ENCODE measurements at places on chromosomes 5 and 9.

- DNase-seq: no peak
Observed at GRCh38 chr5:43609752-43610151, 6.8 kb downstream of the NNT start.

GRCh38 chr9:113573046-113573958, 109.8 kb downstream of the RGS3 start:
- DNase-seq: no peak

- no peak for DNase-seq
Observed at GRCh38 chr5:42950116-42950455, 90.0 kb downstream of the ANXA2R start.

DNA sequence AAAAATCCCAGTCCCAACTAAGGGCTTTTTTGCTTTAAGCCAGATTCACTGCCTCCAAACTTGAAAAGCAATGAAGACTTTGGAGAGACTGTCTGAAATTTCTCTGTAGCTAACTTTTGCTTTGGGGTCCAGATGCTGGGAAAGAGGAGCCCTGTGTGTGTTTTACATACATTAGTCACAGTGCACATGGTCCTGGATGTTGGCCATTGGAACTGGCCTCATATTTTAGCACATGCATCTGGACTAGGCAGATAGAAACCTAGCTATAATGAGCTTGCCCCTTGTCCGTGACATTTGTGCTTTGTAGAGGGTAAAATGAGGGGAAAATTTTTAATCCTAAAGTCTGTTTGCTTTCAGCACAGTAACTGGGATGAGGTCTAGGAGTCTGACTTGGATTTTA, 421.7 kb downstream of the CDK5RAP2 start:
- DNase-seq: no peak

GRCh38 chr9:111603041-111603440, 3.6 kb upstream of the PTGR1 start:
- no peak for DNase-seq

DNA sequence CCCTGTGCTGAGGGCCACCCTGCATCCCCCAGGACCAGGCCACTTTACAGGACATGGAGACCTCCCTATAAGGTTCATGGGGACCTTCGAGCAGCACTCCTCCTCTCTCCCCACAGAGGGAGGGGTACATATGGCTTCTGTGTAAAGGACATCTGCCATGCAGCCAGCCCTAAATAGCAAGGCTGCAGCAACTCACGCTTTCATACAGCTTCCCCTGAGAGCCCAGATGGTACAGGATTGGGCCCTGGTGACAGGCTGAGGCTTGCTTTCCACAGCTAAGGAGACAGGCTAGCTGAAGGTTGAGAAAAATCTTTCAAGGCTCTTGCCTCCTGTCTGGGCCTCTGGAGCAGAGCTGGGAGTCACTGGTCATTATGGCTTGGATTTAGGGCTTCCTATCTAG, 147.0 kb upstream of the ZNF366 start:
- DNase-seq: no peak

- DNase-seq: no peak
Observed at GRCh38 chr9:19149230-19149629, 21.9 kb upstream of the PLIN2 start.

GRCh38 chr5:159040181-159040580, 59.5 kb downstream of the EBF1 start:
- no peak for DNase-seq

All from stimulated activated CD4-positive, alpha-beta T cell treated with anti-CD3 and anti-CD28 coated beads, Interleukin-1b, Interleukin-23, amount 100 ng/mL, for 24 hours (primary cell).